Brain microvascular endothelial cell (primary cell): ENCODE measurements at places on chromosomes 7 and 10.
A peak's percentile ranks its signal among the peaks of the same experiment; 100 is the strongest.

GRCh38 chr10:95815701-95816240 lies 59.8 kb downstream of the ENTPD1 start:
- DNase-seq, result no peak

- DNase-seq, result no peak
Observed at GRCh38 chr7:8511855-8512254, 78.4 kb downstream of the NXPH1 start.

GRCh38 chr10:33291053-33291592 lies 43.3 kb downstream of the NRP1 start:
- DNase-seq, result peak; percentile 68

DNA sequence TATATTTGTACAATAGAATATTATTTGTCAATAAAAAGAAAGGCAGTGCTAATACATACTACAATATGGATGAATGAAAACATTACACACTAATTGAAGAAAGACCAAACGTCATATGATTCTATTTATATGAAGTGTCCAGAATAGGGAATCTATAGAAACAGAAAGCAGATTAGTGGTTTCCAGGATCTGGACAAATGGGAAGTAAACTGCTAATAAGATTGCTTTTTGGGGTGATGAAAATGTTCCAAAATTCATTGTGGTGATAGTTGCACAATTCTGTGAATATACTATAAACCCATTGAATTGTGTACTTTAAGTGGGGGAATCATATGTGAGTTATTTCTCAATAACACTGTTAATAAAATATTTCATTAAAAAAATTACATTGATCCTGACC lies 78.2 kb upstream of the IFRD1 start:
- DNase-seq, result no peak

DNA sequence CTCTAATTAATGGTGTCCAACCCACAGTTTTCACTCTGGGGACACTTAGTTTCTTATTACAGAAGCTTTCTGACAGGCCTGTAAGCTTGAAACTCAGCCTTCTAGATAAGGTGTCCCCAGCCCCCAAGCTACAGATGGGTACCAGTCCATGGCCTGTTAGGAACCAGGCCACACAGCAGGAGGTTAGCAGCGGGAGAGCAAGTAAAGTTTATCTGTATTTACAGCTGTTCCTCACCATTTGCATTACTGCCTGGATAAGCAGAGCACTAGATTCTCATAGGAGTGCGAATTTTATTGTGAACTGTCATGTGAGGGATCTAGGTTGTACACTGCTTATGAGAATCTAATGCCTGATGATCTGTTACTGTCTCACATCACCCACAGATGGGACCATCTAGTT lies 93.7 kb downstream of the TMEM26 start:
- no peak for DNase-seq
